Stimulated activated CD4-positive, alpha-beta T cell treated with anti-CD3 and anti-CD28 coated beads, TNF-alpha, amount 100 ng/mL, for 1 hour (primary cell): ENCODE measurements at places on chromosomes 1 and 21.

DNA sequence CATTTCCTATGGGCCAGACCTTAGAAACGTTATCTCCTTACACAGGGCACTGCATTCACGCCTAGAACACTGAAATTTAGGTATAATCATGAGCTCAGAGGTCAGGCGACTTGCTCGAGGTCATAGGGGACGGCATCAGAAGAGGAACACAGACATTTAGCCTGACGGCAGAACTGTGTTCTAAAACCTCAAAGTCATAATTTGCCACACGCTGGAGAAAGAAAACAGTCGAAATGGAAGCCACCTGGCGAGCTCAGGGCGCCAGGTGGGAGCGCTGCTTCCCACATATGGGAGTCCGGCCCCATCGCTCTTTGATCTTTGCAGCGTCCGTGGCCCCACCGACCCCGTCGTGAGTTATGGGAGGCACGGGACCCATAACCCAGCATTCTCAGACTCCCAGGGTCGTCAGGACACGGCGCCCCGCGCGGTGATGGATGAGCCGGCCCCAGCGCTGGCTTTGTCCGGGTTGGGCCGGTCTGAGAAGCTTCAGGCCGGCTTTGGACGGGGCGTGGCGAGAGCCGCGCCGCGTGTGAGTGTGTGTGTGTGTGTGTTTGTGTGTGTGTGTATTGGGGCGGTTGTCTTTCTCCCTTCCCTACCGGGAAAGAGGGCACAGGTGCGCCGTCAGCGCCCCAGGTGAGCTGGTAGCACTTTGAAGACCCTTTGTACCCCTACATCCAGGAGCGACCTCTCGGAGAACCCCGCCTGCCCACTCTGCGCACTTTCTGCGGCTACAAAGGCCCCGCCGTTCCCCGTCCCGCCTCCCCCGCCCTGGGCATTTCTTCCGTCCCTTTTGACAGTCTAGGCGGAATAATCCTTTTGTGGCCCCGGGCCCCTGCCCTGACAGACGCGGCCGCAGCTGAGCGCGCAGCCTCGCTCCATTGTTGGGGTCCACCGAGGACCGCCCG, 861 bp upstream of the DRAXIN start:
- DNase-seq = no peak

DNA sequence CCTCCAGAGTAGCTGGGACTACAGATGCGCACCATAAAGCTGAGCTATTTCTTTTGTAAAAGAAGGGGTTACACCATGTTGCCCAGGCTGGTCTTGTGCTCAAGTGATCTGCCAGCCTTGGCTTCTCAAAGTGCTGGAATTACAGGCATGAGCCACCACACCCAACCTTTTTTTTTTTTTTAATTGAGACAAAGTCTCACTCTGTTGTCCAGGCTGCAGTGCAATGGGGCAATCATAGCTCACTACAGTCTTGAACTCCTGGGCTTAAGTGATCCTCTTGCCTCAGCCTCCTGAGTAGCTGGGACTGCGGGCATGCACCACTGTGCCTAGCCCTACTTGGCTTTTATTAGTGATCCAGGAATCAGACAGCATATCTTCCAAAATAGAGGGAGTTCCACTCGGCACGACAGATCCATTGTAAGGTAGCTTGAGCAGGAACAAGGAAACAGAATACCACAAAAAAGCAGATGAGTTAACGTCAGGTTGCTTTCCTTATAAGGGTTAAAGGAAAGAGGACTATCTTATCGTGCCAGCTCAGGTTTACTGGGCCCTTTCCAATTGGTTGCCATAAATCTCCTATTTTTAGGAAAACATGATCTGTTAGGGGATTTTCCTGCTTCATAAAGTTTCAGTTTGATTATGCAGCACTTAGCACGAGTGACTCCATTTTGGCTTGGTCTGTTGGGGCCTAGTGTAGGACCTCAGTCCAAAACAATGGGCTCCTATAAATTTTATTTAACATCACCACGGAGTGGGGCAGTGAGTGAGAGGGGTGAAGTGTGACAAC, 45.2 kb downstream of the NENF start:
- DNase-seq = no peak

GRCh38 chr21:34835526-34835925, 166.7 kb downstream of the CLIC6 start:
- DNase-seq = no peak

DNA sequence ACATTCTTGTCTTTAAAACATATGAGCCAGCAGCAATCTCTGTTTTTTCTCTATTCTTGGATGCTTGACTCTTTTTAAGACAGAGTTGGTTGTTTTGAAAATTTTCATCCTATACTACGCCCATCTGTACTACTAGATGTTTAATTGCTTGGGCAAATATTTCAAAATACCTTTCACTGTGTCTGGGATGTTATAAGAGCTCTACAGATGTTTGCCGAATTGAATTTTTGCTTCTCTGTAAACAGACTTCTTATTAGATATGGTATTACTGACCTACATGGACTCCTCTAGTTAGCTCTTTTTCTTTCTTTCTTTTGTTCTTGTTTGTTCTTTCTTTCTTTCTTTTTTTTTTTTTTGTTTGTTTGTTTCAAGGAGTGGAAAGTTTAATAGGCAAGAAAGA, 345.1 kb downstream of the ST6GALNAC3 start:
- no peak for DNase-seq

- DNase-seq = no peak
These were observed 4.7 kb upstream of the ACADM start for GRCh38 chr1:75719810-75720209.

- no peak for DNase-seq
These were observed 305.7 kb downstream of the MATN1 start for GRCh38 chr1:30417701-30418046.
